Fibroblast of gingiva (primary cell): ENCODE measurements at places on chromosomes 2 and 18.

DNA sequence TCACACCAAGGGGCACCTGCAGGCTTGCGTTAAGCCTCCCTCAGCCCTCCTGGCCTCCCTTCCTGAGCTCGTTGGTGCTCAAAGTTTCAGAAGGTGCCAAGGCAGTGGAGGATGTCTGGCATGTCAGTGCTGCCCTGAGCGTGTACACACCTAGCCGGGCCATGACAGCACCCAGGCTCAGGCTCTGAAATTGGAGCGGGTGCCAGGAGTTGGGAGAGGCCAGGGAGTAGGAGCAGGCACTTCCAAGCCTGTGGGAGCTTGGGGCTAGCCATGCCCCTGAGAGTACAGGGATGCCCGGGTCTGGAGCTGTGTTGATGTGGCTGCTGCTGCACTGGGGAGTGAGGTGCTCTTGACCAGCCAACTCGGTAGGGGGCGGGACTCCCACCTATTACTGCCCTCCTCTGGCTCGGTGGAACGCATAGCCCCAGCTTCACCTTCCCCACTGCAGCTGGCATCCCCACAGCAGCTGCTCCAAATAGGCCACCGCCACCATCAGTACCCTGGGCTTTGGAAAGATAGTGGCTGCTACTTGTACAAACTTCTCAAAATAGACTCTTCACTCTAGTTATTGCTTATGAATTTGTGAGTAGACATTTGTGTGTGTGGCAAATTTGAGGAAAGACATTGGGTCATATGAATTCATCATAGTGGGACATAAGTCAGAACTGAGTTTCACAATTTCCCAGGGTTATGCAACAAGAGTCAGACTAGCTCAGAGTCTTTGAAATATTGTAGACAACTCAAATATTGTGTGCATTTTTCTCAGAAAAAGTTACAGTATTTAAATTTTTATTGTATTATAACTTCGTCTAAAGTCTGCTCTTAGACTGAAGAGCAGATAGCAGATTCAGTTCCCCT, 6.8 kb upstream of the PCARE start:
- DNase-seq: peak; percentile 68

GRCh38 chr2:218194880-218195279, 22.1 kb upstream of the ARPC2 start:
- DNase-seq: no peak

DNA sequence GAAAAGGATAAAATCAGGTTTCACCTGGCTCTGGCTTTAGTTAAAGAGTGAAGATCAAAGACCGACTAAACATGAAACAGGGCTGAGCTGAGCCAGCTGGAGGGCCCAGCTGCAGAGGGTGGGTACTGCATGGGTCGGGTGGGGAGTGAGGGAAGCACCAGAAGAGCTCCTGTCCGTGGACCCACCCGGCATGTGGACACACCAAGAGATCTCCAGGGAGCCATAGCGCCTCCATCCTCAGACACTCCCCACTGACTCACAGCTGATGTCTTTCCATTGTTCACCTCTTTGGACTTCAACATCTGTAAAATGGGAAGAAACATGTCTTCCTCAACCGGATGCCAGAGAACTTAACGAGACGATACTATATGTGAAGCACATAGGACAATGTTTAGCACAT, 178.3 kb upstream of the KLHL29 start:
- no peak for DNase-seq

- no peak for DNase-seq
Measured at GRCh38 chr2:110745048-110745447, 12.7 kb downstream of the ACOXL start.

GRCh38 chr2:69180227-69180626, 167.2 kb downstream of the ANTXR1 start:
- no peak for DNase-seq

DNA sequence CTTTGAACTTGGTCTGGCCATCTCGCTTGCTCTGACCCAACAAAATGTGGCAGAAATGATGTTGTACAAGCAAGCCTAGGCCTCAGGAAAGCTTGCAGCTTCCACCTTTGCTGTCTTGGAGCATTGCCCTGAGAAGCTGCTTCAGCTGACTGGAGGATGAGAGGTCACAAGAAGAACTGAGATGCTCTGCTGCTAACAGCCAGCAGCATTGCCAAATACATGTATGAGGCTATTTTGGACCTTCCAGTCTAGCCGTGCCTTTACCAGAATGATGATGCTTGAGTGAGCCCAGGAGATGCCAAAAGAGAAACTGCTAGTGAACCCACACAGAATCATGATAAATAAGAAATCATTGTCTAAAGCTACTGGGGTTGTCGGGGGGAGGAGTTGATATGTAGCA, 13.2 kb upstream of the ITGAV start:
- peak; percentile 40 for DNase-seq

GRCh38 chr18:23859466-23860336, 154.9 kb upstream of the TTC39C start:
- DNase-seq: no peak

DNA sequence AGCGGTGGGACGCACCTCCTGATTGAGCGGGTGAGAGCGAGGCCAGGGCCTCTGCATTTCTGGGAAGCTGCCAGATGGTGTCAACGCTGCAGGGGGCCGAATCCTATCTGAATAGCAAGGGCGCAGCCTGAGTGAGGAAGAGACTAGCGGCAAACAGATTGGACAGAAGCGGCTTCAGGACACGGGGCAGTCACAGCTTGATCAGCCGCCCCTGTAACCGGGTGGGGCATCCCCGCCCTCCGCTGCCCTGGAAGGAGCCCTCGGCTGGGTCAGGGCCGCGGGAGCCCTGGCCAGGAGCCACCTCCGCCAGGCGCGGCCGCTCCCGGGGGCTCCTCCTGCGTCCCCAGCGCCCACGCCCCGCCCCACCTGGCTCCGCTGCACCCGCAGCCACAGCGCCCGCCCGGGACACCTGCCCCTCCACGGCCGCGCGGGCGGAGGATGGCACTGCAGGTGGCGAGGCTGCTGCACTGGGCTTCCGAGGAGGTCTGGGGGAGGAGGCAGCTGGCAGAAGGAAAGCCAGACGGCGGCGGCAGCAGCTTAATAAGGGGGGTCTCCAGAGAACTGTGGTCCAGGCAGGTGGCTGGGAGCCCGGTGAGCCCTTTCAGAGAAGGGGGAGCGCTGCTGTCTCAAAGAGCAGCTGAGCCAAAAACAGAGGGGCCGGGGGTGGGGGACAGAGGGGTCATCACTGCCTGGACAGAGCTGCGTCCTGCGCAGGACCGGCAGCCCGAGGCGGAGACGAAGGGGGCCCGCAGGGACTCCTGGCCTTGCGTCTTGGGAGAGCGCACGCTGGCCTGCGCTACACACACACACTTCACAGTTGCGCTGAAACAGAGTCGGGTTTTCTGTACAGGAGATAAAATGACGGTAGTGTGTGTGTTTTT, 18.8 kb upstream of the SOX11 start:
- no peak for DNase-seq

- DNase-seq: no peak
Measured at GRCh38 chr2:130251535-130251872, 53.3 kb upstream of the TUBA3E start.

DNA sequence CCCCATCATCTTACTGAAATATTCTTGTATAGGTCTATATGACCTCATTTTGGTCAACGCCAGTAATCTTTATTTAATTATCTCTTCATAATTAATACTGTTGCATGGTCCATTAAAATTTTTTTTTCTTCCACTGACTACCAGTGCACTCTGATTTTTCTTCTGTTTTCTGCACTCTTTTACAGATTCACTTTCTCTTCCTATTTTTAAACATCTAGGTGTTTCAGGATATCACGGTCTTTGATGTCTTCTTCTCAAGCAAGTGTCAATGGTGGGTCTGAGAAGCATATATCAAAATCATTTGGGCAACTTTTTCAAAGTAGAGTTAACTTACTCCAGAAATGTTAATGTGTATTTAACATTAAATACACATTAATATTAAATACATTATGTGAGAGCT, 51.4 kb downstream of the CCDC141 start:
- no peak for DNase-seq

- DNase-seq: no peak
Measured at GRCh38 chr2:84085562-84085961, 373.5 kb downstream of the SUCLG1 start.

DNA sequence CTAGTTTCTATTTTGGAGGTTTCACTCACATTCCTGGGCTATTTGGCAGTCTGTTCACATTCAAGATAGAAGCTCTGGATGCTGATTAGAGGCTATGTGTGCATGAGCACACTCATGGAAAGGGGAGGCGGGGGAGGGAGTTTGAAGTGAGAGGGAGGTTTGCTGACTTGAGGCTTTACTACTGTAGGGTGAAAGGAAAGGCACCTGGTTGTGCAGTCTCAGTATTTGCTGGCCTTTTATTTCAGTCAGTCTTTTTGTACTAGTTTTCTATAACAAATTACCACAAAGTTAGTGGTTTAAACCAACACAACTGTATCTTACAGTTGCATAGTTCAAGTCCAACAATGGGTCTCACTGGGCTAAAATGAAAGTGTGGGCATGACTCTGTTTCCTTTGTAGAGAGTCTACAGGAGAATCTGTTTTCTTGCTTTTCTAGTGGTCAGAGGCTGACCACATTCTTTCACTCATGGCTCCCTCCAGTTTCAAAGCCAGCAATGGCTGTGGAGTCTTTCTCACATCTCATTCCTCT, 47.7 kb upstream of the NR4A2 start:
- no peak for DNase-seq

- peak; percentile 7 for DNase-seq
Measured at GRCh38 chr2:191552066-191552465, 125.9 kb upstream of the NABP1 start.

DNA sequence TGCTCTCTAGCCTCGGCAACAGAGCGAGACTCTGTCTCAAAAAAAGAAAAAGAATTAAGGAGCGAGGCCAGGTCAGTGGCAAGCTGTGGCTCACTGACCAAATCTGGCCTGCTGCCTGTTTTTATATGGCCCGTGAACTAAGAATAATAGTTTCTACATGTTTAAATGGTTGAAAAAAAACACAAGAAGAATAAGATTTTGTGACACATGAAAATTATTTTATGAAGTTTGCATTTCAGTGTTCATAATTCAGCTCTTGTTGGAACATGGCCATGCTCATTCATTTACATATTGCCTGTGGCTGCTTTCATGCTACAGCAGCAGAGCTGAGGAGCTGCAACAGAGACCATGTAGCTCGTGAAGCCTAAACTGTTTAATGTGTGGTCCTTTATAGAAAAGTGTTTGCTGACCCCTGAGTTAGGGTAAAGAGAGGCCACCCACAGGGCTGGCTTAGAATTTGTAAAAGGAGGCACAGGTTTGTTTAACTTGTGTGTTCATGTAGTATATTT, 59.5 kb downstream of the MFSD6 start:
- peak; percentile 65 for DNase-seq

DNA sequence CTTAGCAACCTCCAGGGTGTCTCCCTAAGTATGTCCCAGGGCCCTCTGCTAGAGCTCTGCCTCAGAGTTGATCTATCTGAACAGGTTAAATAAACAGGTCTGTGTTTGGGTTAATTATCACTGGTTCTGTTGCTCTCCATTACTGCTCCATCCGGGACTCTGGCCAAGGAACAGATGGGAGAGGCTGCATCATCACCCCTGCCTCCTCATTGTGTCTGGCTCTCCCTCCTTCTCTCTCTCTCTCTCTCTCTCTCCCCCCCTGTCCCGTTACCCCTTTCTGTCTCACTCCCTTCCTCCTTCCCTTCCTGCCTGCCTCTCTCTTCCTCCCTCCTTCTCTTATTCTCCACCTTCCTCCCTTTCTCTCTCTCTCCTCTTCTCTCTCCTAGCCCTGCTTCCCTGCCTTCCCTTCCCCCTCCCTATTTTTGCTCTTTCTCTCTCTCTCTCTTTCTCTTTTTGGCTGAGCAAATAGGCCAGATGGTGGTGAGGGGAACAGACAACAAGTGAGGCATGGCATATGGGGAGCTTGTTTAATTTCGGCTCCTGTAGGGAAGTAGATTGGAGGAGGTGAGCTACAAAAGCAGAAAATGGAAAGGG, 62.1 kb downstream of the SETBP1 start:
- peak; percentile 53 for DNase-seq

DNA sequence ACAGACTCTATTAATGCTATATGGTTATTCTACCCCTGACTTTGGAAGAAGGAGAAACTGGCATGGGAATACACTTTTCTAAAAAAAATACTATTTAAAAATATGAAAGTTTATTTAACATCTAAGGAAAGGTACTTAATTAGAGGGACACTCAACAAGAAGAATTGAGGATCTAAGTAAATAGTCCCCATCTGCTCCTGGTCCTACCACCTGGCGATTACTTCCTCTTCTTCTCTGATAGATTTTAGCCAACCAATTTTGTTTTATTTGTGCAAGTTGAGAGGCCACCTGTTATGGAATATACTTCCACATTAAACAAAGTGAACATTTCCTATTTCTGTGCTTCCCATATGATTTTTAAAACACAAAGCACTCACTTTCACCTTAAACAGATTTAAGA, 111.7 kb downstream of the BCL2 start:
- no peak for DNase-seq

DNA sequence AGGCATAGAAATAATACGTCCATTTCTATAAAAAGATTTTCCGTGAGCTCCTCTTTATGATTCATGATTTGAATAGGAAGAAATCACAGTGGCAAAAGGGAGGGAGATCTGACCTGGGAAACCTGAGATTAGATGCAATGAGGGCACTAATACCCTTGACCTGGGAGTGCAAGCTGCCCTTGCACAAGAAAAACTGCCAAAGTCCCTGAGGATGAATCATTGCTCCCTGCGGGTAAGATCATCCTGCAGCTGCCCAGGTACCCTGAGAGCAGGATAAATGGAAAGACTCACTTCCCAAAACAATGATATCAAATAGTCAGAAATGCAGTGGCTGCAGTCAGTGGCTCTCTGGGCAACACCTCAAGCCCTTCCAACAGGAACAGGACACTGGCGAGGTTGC, 11.6 kb downstream of the FHL2 start:
- no peak for DNase-seq

- DNase-seq: no peak
Measured at GRCh38 chr2:37708146-37708545, 36.7 kb upstream of the CDC42EP3 start.

- DNase-seq: no peak
Measured at GRCh38 chr2:167504061-167504460, 615.8 kb downstream of the XIRP2 start.
